ENCODE measurements at places on chromosomes 4 and X. TPM values are rescaled to one million over a fixed set of nuclear protein-coding genes. Genes with fewer than 3 reads are reported as not detected.

FHDC1 gene
- under 0.01 TPM for total RNA-seq

DMRTC1 gene
- total RNA-seq: not detected

SMIM43 gene
- total RNA-seq: 0.27 TPM

PNMA6A gene
- 0.99 TPM for total RNA-seq

GPR50 gene
- total RNA-seq: not detected

RELL1 gene
- total RNA-seq: 241 TPM

CDX4 gene
- not detected for total RNA-seq

NCAPG gene
- total RNA-seq: 38.7 TPM

DHX15 gene
- 153 TPM for total RNA-seq

ATP6AP2 gene
- total RNA-seq: 122 TPM

AREG gene
- 0.09 TPM for total RNA-seq
